ENCODE measurements at places on chromosomes 7 and 10.

DNA sequence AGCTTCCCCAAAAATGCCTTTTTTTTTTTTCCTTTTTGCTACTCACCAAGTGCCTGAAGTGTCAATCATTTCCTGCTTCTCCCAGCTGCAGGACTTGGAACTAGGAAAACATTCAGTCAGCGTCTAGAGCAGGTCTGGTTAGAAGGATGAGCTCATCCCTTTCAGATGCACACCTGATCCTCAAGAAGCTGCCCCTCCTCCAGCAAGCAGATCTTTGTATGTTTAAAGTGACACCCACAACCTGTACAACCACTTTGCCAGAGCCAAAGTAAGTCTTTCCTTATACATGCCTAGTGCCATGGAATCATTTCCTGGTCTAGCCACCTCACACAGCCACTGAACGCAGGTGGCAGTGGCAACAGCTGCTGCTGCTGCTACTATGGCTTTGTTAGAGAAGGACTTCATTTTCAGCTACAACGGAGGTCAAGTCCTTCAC is 10.4 kb upstream of the USP54 start:
- H3K4me1 ChIP-seq: no peaks in the 10 kb centered on the region
- H3K27me3 ChIP-seq: no peaks in the 10 kb centered on the region
- H3K4me3 ChIP-seq: no peak overlapping the region
- DNase-seq: no peak
- H3K27ac ChIP-seq: no peak overlapping the region

DNA sequence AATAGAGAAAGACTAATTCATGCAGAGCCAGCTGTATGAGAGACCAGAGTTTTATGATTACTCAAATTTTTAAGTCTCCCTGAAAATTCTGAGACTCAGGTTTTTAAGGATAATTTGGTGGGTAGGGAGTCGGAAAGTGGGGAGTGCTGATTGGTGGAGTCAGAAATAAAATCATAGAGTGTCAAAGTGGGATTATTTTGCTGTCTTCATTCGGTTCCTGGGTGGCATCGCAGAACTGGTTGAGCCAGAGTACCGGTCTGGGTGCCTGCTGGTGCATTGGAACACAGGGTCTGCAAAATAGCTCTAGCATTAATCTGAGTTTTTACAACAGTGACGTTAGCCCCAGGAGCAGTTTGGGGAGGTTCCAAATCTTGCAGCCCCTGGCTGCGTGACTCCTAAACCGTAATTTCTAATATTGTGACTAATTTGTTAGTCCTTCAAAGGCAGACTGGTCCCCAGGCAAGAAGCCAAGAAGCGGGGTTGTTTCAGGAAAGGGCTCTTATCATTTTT is 32.4 kb downstream of the GPRIN2 start:
- H3K27ac ChIP-seq: no peak overlapping the region
- H3K36me3 ChIP-seq: no peaks in the 10 kb centered on the region
- no peak overlapping the region for H3K4me3 ChIP-seq

- DNase-seq: peak; percentile 6
- peaks cover 11% of the 10 kb centered on the region for H3K4me1 ChIP-seq
- no peak overlapping the region for H3K27ac ChIP-seq
- no peak overlapping the region for H3K4me3 ChIP-seq
These were observed 177.6 kb downstream of the GNAI1 start for GRCh38 chr7:80312139-80312661.

DNA sequence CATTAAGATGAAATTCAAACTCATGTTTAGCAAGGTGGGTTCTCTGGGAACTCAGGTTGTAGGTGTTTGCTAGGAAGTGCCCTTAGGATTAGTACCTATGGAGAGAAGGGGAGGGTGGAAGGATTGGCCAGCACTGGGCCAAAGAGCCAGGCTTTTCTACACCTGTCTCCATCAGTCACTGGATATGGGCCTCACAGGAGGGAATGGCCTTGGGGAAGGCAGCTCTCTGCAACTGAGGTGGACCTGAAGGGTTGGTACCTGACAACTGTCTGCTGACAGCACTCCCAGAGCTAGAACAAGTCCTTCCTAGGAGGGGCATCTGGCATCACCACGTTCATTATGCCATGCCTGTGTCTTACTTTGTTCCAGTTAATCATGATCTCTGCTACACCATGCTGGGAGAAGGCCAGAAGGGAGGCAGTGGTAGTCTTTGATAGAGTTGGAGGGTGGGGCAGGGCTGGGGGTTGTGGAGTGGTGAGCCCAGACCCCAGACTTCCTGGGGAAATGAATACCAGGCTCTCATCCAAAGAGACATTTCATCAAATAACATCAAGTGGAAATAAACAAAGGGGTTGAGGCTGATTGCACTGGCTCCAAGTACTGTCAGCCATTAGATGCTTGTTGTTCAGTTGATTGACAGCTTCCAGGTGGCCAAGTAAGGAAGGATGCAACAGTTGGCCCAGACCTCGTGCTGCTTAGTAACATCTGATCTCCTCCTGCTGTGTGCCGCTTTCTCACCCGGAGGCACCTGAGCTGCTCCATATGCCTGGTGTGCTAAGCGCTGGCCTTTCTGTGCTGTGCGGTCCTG is 70.6 kb upstream of the PIK3CG start:
- H3K36me3 ChIP-seq: peaks cover 2% of the 10 kb centered on the region
- no peaks in the 10 kb centered on the region for H3K4me1 ChIP-seq

- no peaks in the 10 kb centered on the region for H3K36me3 ChIP-seq
- no peaks in the 10 kb centered on the region for H3K4me1 ChIP-seq
- DNase-seq: no peak
- H3K27ac ChIP-seq: no peak overlapping the region
These were observed 62.9 kb downstream of the ENO4 start for GRCh38 chr10:116912162-116912561.

- no peaks in the 10 kb centered on the region for H3K36me3 ChIP-seq
- no peak overlapping the region for H3K4me3 ChIP-seq
- no peak for DNase-seq
- H3K4me1 ChIP-seq: peaks cover 14% of the 10 kb centered on the region
- no peak overlapping the region for H3K27ac ChIP-seq
These were observed 3.7 kb upstream of the MCU start for GRCh38 chr10:72688208-72688651.

- no peak for DNase-seq
- peaks cover 10% of the 10 kb centered on the region for H3K4me1 ChIP-seq
- H3K36me3 ChIP-seq: no peaks in the 10 kb centered on the region
- H3K27ac ChIP-seq: no peak overlapping the region
These were observed 148.7 kb upstream of the RSU1 start for GRCh38 chr10:16965740-16966447.

- H3K36me3 ChIP-seq: no peaks in the 10 kb centered on the region
- H3K4me1 ChIP-seq: no peaks in the 10 kb centered on the region
- peaks cover 2% of the 10 kb centered on the region for H3K27me3 ChIP-seq
- H3K4me3 ChIP-seq: no peak overlapping the region
These were observed 223.5 kb upstream of the PHYHIPL start for GRCh38 chr10:58952747-58953466.

- no peaks in the 10 kb centered on the region for H3K4me1 ChIP-seq
- no peak overlapping the region for H3K4me3 ChIP-seq
- no peak for DNase-seq
- no peaks in the 10 kb centered on the region for H3K36me3 ChIP-seq
- H3K27me3 ChIP-seq: no peaks in the 10 kb centered on the region
- no peak overlapping the region for H3K27ac ChIP-seq
These were observed 120.0 kb downstream of the MALRD1 start for GRCh38 chr10:19168584-19168983.

- H3K27me3 ChIP-seq: no peaks in the 10 kb centered on the region
- peak; percentile 80 for DNase-seq
These were observed 96.3 kb downstream of the DNAJB6 start for GRCh38 chr7:157432957-157433576.

DNA sequence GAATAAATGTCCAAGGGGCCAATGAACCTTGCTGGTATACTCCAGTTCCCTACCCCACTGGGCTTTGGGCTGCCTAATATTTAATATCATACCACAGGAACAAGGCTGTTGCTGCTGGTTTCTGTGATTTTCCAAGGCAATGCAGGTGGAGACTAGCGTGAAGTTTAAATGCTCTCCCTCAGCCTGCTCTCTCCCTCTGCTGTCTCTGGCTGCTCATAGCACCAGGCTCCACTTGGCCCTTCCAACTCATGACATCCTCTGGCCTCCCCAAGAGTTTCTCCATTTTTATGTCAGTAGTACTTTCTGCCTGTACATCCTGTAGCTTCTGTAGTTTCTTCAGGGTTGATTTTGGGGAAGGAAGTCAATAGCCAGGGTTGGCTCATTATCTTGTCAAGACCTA is 103.5 kb downstream of the LHFPL3 start:
- H3K27me3 ChIP-seq: peaks cover 5% of the 10 kb centered on the region
- H3K4me1 ChIP-seq: no peaks in the 10 kb centered on the region
- no peak overlapping the region for H3K4me3 ChIP-seq
- DNase-seq: no peak
- H3K36me3 ChIP-seq: no peaks in the 10 kb centered on the region

DNA sequence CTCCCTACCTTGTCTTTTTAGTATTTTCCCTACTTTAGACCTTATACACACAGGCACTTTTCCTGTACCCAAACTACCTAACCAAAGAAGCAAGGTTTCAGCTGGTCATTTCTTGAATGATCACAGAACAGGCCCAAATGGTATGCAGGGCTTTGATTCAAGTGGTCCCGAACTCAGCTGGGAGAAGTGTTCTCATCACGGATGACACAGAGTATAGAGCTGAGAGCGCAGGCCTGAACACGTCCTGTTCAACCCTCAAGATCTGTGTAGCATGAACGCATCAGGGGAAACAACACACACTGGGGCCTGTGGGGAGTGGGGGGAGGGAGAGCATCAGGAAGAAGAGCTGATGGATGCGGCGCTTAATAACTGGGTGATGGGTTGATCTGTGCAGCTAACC is 318.2 kb downstream of the SFMBT2 start:
- H3K27ac ChIP-seq: no peak overlapping the region
- no peaks in the 10 kb centered on the region for H3K36me3 ChIP-seq
- no peak for DNase-seq

- H3K4me1 ChIP-seq: no peaks in the 10 kb centered on the region
- peaks cover 9% of the 10 kb centered on the region for H3K27me3 ChIP-seq
- H3K36me3 ChIP-seq: no peaks in the 10 kb centered on the region
- H3K27ac ChIP-seq: no peak overlapping the region
- DNase-seq: no peak
- H3K4me3 ChIP-seq: no peak overlapping the region
These were observed 199.2 kb downstream of the KIF20B start for GRCh38 chr10:89900554-89900953.

- H3K27me3 ChIP-seq: no peaks in the 10 kb centered on the region
- peak overlapping the region; percentile 95 for H3K27ac ChIP-seq
- H3K4me3 ChIP-seq: peak overlapping the region; percentile 68
- H3K36me3 ChIP-seq: peaks cover 58% of the 10 kb centered on the region
These were observed 91.5 kb downstream of the ARID5B start for GRCh38 chr10:61992671-61993668.

DNA sequence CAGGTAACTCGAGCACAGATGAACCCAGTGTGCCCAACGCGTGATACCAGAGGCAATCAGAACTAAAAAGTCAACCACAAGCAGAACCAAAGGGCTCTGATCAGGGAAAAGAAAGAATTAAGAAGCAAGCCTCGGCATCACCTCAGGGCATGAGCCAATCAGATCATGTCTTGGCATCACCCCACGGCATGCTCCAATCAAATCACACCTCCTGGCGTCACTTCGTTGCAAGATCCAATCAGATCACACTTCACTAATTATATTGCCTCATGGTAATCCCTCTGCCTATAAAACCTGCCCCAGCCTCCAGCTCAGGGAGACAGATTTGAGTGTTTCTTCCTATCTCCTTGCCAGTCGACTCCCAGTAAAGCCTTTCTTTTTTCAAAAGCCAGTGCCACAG is 46.8 kb downstream of the TYW1B start:
- peaks cover 7% of the 10 kb centered on the region for H3K36me3 ChIP-seq
- DNase-seq: no peak
- H3K27me3 ChIP-seq: no peaks in the 10 kb centered on the region
- no peak overlapping the region for H3K4me3 ChIP-seq
- no peaks in the 10 kb centered on the region for H3K4me1 ChIP-seq
